ENCODE measurements at places on chromosomes 2 and 18.

- no peak for DNase-seq
These were observed 152.5 kb downstream of the NRP2 start for GRCh38 chr2:205834796-205835195.

- no peak for DNase-seq
These were observed 3.8 kb downstream of the KCNJ13 start for GRCh38 chr2:232772531-232772930.

GRCh38 chr2:239776436-239777005 lies 248.6 kb downstream of the NDUFA10 start:
- no peak for DNase-seq

GRCh38 chr2:24147364-24147763 lies 24.1 kb downstream of the FAM228B start:
- DNase-seq, result no peak

DNA sequence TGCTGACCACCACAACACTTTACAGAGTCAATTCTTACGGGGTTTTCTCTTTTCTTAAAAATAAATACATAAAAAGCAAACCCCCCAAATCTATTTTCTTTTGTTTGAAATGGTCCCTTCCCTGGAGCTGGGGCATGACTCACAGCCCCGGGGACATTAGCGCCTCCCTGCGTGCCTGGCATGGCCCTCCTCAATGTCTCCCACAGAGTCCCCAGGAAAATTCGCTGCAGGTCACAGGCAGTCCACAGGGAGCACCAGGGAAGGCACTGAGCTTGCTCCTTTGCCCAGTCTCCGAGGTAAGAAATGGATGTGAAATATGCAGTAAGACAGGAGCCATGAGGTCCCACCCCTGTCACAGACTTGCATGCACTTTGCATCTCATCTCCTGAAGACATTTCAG lies 142.5 kb downstream of the LAMA1 start:
- DNase-seq, result no peak

DNA sequence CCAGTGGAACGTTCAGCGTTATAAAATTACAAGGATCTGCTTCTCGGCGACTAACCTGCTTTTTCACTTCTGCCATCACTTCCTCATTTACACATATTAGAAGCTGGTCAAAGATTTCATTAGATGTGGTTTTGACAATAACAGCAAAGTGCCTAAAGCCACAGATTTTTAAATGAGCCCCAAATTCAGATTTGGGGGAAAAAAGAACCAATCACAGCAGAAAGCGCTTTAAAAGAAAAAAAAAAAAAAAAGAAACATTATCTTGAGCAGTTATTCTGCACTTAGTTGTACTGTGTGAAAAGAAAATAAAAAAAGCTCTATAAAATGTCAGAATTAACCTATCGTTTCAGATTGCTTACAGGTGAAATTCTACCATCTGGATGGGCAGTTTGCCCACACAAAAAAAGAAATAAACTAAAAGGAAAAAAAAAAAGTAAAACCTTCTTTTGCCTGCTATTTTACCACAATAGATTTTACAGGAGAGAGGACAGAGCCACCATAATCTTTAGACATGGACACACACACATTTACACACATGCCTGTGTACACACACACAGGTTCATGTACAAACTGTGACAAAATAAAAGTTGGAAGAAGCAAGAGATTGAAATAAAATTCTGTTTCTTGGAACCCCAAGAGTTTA lies 167.2 kb downstream of the TCF4 start:
- no peak for DNase-seq

DNA sequence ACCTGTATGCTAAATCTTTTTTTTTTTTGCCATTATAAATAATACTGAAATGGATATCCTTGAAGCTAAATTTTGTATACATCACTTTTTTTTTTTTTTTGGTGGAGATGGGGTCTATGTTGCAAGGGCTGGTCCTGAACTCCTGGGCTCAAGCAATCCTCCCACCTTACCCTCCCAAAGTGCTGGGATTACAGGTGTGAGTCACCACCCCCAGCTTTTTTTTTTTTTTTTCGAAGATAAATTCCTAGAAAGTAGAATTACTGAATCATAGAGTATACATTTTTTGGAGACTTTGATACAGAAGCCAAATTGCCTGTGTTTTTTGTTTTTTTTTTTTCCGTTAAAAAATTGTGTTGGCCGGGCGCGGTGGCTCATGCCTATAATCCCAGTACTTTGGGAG lies 51.0 kb upstream of the MCFD2 start:
- DNase-seq, result no peak

GRCh38 chr2:16633621-16634430 lies 31.8 kb downstream of the CYRIA start:
- no peak for DNase-seq

DNA sequence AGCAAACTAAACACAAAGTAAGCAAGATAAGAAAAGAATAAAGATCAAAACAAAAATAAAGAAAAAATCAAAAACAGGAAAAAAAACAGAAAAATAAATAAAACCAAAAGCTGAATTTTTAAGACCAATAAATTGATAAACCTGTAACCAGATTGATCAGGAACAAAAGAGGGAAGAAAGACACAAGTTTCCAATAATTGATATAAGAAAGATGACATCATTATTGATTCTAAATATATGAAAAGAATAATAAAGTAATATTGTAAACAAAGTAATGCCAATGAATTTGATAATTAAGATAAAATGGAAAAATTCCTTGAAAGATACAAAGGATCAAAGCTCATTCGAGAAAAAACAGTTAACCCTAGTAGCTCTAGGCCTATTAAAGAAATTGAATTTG lies 394.6 kb upstream of the LRATD1 start:
- DNase-seq, result no peak

DNA sequence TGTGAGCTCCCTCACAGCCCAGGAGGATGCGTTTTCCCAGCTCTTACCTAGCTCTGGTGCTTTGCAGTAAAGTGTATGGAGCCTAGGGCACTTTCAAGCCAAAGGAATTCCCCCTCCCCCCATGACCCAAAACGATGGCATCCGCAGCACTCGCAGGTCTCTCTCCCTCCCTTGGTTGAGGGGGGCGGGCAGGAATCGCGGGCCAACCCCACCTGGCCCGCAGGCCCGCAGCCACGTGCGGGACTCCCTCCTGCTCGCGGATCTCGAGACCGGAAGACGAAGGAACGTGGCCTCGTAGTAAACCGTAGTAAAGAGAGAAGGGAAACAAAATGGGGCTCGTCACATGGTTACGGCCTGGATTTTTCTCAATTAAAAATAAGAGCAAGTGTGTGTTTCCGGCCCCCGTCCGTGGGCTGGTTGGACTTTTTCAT lies 8.5 kb downstream of the IRS1 start:
- DNase-seq, result no peak

DNA sequence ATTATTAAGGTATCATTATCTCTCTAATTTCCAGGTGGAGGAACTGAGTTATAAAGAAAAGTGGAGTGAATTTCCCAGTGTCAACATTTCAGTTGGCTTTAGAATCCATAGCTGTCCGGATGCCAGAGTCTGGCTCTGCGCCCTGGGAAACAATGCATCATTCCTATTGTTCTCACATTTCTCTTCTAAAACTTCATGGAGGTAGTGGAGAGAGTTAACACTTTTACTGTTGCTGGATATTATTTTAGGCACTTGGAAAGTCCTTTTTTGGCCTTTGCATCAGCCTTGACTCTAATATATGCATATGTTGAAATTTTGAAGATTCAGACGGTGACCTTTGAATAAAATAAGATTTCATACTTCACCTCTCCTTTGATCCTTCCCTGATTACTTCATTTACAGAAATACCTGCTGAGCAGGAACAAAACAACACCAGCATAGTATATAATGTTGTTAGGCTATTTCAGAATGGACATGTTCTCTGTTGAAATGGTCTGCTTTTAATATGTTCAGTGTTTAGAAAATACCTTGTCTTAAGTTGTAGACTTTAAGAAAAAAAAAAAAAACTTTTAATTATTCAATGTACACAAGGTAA lies 148.8 kb downstream of the EPHA4 start:
- no peak for DNase-seq

DNA sequence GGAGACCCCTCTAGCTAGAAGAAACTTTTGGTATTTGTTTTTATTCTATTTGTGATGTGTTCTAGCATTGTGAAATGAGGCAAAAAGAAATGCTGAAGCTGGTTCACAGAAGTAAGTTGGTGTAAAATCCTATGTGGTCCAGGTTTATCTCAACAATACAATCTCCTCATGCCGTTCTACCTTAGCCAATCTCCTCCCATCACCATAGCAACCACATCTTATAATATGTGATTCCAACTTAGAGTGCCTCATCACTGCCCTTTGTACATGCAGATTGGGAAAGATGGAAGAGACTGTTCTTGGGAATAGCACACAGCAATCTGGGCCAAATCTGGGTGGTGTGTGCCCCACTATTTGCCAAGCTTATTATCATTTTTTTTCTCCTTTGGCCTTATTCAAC lies 30.3 kb downstream of the DPP10 start:
- no peak for DNase-seq

DNA sequence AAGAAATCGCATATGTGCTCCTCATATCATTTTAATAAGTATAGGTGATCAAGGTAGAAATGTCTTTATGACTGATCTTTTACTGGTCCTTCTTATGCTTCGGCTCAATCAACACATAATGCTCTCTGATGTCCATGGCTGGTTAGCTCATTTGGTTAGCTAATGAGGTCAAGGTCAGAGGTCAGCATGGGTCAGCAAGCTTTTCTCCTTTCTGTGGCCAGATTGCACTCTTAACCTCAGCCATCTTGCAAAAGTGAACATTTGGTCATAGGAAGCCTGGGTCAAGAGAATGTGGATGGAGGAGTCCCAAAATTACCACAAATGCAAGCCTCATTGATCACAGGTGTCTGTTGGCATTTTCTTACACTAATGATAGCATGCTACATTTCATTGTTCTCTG lies 35.4 kb upstream of the DARS1 start:
- no peak for DNase-seq

DNA sequence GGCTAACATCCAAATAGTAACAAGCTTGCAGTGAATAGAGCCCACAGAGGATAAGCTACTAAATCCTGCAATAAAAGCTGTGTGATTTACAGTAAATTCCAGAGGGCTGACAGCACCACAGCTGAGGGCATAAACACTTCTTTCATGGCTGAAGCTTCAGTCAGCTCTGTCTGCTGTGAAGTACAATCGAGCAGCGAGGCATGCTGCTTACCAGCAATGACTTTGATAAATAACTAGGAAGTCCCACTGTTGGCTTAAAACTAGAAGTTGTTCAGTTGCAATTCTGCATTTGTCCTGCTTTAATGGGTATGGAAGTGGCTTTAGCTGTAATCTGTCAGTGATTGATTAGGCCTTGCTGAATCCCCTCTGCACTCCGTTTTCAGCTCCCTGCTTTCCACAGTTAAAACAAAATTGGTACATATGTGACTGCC lies 65.2 kb upstream of the FIGN start:
- no peak for DNase-seq

DNA sequence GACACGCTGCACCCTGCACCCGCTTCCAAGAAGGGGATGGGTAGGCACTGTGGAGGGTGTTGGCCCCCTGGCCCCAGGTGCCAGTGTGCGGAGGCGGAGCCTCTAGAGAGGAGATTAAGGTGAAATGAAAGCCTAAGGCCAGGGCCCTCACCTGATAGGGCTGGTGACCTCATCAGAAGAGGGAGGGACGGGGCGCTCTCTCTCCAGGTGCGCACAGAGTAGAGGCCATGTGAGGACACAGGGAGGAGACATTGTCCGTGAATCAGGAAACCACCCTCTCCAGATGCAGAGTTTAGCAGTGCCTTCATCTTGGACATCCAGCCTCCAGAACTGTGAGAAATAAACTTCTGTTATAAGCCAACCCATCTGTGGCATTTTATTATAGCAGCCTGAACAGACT lies 62.3 kb downstream of the PSMG2 start:
- no peak for DNase-seq

GRCh38 chr2:231228974-231229529 lies 30.6 kb downstream of the ARMC9 start:
- DNase-seq, result no peak

- DNase-seq, result no peak
These were observed 104.2 kb downstream of the ZNF521 start for GRCh38 chr18:25247725-25248124.

DNA sequence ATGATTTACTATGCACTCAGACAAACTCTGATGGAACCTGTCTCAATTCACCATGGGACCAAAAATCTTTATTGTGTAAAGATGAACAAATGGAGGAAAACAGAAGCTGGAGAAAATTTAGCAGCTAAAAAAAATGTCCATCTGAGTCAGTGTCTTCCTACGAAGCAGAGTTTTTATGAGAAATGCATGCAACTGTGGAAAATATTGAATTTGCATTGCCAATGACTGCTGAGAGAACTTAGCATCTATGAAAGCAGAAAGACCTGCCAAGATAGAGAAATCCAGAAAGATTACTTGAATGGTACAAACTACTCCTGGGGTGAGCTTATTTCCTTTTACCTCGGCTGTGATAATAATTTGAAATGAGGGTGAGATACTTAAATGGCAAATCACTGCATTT lies 289.7 kb upstream of the GCFC2 start:
- no peak for DNase-seq

DNA sequence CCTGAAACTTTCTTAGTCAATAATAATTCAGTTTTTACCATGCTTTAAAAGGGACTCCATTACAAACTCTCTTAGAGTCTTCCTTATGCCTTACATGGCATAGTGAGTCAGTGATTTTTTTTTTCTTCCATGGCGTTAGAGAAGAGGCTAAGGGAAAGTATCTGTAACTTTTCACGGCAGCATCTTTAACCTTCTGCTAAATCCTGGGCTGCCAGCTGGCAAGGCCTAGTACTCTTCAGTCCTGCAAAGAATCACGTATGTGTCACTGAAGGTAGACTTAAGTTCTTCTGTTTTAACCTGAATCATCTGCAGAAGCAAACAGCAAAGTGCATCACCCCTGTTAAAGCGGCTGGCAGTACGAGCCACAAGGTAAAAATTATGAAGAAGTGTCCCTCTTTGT lies 286.3 kb upstream of the FN1 start:
- DNase-seq, result no peak

GRCh38 chr2:162114271-162114670 lies 37.8 kb downstream of the GCG start:
- DNase-seq, result no peak

DNA sequence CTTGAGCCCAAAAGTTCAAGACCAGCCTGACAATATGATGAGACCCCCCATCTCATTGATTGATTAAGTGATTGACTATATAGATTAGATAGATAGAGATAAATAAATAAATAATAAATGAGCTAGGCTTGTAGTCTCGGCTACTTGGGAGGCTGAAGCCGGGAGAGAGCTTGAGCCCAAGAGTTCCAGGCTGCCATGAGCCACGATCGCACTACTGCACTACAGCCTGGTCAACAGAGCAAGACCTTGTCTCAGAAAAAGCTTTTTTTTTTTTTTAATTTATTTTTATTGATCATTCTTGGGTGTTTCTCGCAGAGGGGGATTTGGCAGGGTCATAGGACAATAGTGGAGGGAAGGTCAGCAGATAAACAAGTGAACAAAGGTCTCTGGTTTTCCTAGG lies 12.4 kb downstream of the EIPR1 start:
- DNase-seq, result no peak
